CD14-positive monocyte (primary cell): ENCODE measurements at places on chromosomes 1 and 21.
A peak's percentile ranks its signal among the peaks of the same experiment; 100 is the strongest.

- DNase-seq, result no peak
These were observed 29.9 kb downstream of the DHCR24 start for GRCh38 chr1:54857141-54857540.

DNA sequence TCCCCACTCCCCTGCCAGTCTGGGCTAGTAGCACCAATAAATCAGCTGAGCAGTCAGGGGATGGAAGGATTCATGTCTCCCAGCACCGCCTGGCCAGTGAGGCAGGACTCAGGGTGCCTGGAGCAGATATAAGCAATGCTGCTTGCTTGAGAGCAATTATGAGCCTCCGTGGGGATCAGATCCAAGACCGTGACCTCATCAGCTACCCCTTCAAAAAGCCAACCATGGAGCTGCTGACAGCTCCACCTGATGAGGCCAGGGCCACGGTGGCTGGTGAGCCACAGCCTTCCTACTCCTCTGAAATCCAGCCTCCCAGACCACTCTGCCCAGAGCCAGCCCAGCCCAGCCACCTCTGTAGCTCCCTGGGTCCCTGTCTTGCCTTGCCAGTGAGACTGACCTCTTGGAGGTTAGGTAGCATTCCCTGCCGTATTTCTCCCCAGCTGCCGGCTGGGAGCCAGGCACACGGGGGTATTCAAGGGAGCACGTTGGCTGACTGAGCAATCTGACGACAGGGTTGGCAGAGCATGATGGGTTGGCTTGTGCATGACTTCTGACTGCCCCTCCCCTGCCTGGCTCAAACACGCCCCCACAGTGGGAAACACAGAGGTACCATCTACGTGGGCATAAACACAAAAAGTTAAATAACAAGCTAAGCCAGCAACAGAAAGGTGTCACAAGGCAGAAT lies 28.4 kb downstream of the SYT2 start:
- no peak for DNase-seq

DNA sequence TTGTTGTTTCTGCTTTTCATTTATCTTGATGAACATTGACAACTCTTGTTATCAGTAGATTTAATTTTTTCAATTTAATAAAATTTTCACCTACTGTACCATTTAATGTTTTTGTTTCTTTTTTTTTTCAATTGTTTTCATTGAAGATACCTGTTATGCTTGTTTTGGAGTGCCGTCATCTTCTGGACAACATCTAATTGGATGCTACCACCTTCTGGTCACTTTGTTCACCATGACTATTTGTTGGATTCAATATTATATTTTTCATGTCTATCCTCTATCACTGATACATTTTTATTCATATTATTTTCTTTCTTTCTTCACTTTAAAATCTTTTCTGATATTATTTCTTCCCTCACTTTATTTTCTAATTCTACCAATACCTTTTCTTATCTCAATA lies 14.0 kb downstream of the KRTAP21-2 start:
- no peak for DNase-seq

DNA sequence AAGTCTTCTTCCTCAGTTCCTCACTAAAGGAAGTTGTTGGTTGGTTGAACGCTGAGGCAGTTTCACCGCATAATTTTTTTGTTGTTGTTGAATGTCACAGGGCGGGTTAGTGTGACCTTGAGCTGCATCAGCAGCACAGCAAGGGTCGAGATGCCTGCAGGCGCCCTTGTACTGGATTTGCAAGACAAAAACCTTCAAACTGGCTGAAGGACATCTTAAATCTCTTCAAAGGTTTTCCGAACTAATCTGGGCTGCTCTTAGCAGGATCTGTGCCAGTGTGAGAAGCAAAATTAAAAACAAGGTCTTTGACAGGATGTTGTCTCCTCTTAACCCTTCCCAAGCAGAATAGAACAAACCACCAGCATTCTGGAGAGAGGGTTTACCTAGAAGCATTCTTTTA lies 59.4 kb downstream of the NRIP1 start:
- no peak for DNase-seq

GRCh38 chr21:16842696-16843035 lies 670.2 kb upstream of the CXADR start:
- DNase-seq, result no peak

- peak; percentile 40 for DNase-seq
These were observed 102.3 kb upstream of the LMO4 start for GRCh38 chr1:87226341-87226760.

DNA sequence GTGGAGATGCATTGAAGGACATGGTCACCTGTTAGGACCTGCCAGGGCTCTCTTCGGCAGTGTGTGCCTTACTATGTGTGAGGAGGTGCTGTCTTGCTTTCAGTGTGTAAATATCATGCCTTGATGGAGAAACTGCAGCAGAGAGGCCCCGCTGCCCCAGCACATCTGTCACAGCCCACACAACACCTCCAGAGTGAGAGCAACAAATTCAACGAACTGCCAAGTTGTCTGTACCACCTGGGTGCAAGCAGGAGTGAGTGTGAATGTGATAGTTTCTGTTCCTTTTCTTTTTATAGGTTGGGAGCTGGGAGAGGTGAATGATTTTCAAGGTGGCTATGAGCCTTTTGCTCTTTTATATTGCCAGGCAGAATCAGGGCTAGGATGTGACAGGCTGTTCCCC lies 114.6 kb upstream of the KIAA0040 start:
- no peak for DNase-seq
